Dermis microvascular lymphatic vessel endothelial cell (primary cell): ENCODE measurements at places on chromosomes 2 and 18. TPM values are rescaled to one million over a fixed set of nuclear protein-coding genes. Genes with fewer than 3 reads are reported as not detected.

Gene PSTPIP2
- total RNA-seq, result 0.63 and 0.64 TPM in 2 replicates

Gene RAPGEF4
- total RNA-seq, result 14.2 and 17.7 TPM in 2 replicates

Gene WNT6
- not detected in 2 replicates for total RNA-seq

Gene NLRC4
- total RNA-seq, result under 0.01 TPM in 1 of 2 replicates, not detected in the other

Gene CCL20
- total RNA-seq, result 0.89 and 3.3 TPM in 2 replicates

Gene SCN3A
- total RNA-seq, result 1.2 and 11.5 TPM in 2 replicates

Gene SRBD1
- 17.2 and 17.6 TPM in 2 replicates for total RNA-seq

Gene DUSP2
- total RNA-seq, result 0.26 and 0.76 TPM in 2 replicates

- DNase-seq, result no peak
Measured at GRCh38 chr2:239302808-239303557, 97.8 kb downstream of the HDAC4 start.

- no peak for DNase-seq
Measured at GRCh38 chr18:31101183-31102024, 817 bp downstream of the DSC2 start.

- no peak for DNase-seq
Measured at GRCh38 chr18:68461481-68462018, 253.4 kb downstream of the TMX3 start.

- DNase-seq, result no peak
Measured at GRCh38 chr2:130341562-130342019, 1.1 kb upstream of the IMP4 start.

- DNase-seq, result no peak
Measured at GRCh38 chr2:222569826-222570225, 86.1 kb downstream of the FARSB start.

GRCh38 chr2:111111101-111111755 is 9.5 kb upstream of the BCL2L11 start:
- no peak for DNase-seq

GRCh38 chr18:40413160-40413559 is 1541.9 kb upstream of the PIK3C3 start:
- DNase-seq, result peak; percentile 5

DNA sequence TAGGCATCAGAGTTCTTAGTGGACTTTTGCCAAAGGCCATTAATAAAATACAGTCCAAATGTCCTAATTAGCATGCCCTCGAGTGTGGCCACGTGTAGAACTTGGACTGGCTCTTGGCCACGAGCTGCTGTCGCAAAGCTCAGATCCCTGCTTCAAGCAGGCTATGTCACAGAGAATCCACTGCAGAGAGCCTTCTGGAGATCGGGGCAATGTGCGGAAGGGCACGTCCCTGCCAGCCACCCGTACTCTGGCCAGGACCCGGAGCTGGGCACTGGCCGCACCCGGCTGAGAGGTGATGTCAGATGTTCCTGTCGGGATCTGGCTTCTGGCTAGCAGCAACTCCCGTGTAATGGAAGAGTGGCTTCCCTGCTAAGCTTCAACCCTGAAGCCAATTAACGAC is 432.7 kb upstream of the ID2 start:
- no peak for DNase-seq

- peak; percentile 82 for DNase-seq
Measured at GRCh38 chr18:987325-988186, 82.9 kb downstream of the ADCYAP1 start.

DNA sequence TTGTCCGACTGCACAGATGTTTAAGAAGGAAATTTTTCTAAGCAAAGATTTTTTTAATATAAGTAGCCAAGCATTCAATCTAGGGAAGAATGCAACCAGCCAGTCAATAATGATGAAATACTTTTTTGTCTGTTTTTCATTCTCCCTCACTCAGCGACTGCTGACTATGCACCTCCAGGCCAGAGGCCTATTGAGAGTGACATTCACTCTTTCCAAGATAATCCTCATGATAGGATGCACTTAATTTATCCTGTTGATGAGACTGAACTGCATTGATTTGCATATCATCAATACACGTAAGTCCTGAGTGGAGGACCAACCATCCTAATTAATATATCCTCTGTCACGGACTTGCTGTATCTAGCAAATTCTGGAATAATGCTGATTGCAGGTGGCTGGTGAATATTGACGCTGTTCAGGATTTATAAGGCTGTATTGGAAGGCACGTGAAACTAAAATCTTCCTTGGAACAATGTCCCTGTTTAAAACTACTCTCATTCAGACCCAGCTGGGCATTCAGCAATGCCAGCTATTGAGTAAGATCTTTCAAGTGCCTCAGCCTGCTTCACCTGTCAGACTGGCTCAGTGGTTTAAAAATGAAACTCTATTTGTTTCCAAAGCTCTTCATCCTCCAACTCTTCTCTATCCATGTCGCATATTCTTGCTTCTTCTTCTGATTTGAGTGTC is 142.2 kb downstream of the MAP2 start:
- DNase-seq, result no peak

DNA sequence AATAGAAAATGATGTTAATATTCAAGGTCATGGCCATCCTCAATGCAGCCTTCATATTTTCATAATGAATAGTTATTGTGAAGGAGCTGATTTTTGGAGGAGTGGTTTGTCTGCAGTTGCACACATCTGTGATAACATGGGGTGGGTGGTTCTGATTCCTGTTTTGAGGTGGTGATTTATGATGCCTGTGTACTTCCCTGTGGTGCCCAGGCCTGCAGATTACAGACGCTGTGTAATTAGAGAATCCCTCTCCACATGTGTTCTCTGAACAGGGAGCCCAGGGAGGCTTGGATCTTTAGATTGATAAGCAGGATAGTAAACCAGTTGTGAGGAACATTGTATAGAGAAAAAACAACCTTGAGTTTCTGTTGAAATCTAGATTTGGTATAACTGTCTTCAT is 117.5 kb downstream of the AGAP1 start:
- DNase-seq, result no peak

DNA sequence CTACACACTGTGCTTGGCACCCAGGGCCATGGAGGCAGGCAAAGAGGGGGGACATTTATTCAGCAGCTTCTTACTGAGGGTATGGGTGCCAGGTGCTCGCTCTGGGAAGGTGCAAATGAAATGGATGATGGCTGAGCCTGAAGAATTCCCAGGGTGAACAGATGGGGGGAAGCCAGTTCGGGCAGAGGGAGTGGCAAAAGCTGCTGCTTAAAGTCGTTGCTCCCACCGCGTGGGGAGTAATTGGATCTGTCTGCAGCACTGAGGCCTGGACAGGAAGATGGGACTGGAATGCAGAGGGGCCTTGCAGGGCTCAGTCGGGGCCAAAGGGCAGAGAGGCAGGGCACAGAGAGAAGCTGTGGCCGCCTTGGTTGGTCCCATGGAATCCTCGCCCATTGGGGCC is 51.2 kb downstream of the NEDD4L start:
- DNase-seq, result no peak
